ENCODE measurements at places on chromosomes 2 and 18. TPM values are rescaled to one million over a fixed set of nuclear protein-coding genes. Genes with fewer than 3 reads are reported as not detected.

DNA sequence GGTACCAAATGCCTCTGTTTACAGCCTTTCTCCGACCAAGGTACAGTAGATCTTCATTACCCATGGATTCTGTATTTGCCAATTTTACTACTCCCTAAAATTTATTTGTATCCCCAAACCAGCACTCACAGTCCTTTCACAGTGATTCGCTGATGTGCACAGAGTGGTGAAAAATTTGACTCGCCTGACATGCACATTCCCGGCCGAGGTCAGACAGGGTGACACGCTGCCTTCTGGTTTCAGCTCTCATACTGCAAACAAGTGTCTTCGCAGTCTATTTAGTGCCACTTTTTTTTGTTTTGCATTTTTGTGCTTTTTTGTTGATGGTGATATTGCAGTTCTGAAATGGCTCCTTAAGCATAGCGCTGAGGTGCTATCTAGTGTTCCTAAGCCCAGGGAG, 71.0 kb downstream of the MAPK4 start:
- no peak overlapping the region for H3K27ac ChIP-seq
- H3K4me1 ChIP-seq, result peaks cover 35% of the 10 kb centered on the region
- H3K4me3 ChIP-seq, result no peak overlapping the region
- no peaks in the 10 kb centered on the region for H3K36me3 ChIP-seq

- H3K27me3 ChIP-seq, result no peaks in the 10 kb centered on the region
- DNase-seq, result no peak
Observed at GRCh38 chr2:224008702-224009261, 30.3 kb downstream of the SERPINE2 start.

The AOX1 gene
- 2.0 TPM for total RNA-seq

- H3K27me3 ChIP-seq, result peaks cover 28% of the 10 kb centered on the region
- no peak overlapping the region for H3K4me3 ChIP-seq
- H3K36me3 ChIP-seq, result no peaks in the 10 kb centered on the region
- no peak for DNase-seq
- no peaks in the 10 kb centered on the region for H3K4me1 ChIP-seq
Observed at GRCh38 chr2:241033994-241034393, 35.6 kb downstream of the SNED1 start.

DNA sequence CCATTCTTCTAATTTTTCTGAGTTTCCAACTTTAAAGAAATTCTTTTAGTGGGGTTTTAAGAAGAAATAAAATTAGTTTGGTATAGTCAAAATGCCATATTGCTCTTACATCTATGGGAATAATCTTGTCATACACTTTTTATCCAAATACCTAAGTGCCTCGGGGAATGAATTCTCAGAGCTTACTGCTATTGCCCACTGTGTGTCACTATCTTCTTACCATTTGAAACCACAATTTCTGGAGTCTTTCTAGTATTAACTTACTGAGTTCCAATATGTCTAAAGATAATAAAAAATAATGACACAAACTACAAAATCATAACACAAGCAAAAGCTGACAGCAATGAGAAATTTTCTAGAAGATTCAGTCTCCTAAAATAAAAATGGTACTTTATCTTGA, 23.7 kb upstream of the DNAH6 start:
- H3K4me1 ChIP-seq, result peaks cover 18% of the 10 kb centered on the region
- H3K4me3 ChIP-seq, result no peak overlapping the region
- no peak for DNase-seq
- no peaks in the 10 kb centered on the region for H3K36me3 ChIP-seq
- H3K27ac ChIP-seq, result no peak overlapping the region

DNA sequence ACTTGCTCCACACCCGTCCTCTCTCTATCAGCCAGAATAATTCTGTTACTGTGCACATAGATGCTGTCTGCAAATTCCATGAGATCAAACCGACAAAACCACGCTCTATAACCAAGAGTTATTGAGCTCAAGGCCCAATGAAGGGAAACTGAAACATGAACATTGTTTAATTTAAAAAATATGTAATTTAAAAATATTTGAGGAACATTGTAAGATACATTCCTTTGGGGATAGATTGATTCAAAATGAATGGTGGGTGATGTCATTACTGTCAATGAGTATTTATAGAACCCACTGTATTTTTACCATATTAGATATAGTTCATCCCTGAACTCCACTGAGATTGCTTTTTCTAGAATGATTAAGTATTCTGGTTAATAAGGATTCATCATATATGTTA, 50.4 kb downstream of the NCKAP5 start:
- peak overlapping the region; percentile 52 for H3K27ac ChIP-seq
- DNase-seq, result no peak
- H3K36me3 ChIP-seq, result no peaks in the 10 kb centered on the region
- peaks cover 18% of the 10 kb centered on the region for H3K4me1 ChIP-seq

GRCh38 chr18:68569936-68570335, 145.0 kb downstream of the TMX3 start:
- no peaks in the 10 kb centered on the region for H3K27me3 ChIP-seq
- peaks cover 19% of the 10 kb centered on the region for H3K4me1 ChIP-seq
- DNase-seq, result no peak
- no peak overlapping the region for H3K4me3 ChIP-seq
- H3K27ac ChIP-seq, result no peak overlapping the region

DNA sequence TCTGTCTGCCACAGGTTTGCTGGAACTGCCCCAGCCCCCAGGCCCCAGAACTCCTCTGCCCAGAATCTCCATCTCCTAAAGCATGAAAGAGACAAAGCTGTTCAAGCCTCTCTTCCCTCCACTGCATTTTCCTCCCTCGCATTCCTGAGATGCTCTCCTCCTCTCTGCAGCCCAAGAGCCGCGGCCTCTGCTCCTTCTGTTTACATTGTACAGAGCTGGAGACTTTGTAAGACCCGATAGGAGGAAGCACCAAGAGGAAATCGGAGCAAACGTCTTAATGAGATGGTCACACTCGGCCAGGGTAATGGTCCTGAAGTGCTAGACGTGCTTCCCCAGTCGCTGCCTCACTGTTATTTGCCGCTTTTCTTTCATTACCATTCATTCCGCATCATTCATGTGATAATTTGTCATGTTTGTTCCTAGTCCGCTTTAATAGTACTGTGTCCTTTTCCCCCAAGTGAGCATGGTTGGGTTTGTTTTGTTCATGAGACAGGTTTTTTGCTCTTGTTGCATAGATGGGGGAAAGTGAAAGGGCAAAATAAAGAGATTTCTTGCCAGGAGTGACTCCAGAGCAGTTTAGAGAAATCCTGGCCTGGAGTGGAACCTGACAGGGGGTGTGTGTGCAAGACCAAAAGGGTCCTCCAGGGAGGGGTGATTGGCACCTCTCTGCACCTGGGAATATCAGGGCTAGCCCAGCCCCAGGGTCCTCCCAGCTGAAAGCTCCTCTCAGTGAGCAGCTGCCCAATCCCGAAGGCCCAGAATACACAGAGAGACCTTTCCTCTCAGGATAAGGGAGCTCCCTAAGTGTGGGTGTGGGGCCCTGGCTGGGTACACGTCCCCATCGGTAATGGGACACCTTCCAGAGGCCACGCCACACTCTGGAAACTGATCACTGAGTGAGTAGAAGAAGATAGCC, 44.9 kb upstream of the ID2 start:
- peak; percentile 56 for DNase-seq
- peak overlapping the region; percentile 8 for H3K27ac ChIP-seq
- H3K27me3 ChIP-seq, result no peaks in the 10 kb centered on the region
- H3K36me3 ChIP-seq, result no peaks in the 10 kb centered on the region
- no peak overlapping the region for H3K4me3 ChIP-seq
- peaks cover 27% of the 10 kb centered on the region for H3K4me1 ChIP-seq

DNA sequence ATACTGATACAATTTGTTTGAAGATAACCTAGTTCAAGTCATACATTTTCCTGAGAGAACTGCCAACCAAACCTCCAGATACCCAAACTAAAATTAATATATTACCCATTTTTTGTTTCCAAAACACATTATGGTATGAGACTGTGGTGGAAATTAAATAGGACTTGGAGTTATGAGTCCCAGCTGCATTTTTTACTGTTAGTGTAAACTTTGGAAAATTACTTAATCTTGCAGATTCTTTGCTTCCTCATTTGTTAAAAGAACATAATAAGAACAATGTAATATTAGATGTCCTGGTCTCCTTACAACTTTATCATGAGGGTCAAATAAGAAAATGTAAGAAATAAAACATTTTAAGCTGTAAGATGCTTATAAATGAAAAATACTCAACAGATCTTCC, 98.2 kb upstream of the TRIB2 start:
- no peak overlapping the region for H3K4me3 ChIP-seq
- no peak for DNase-seq
- no peaks in the 10 kb centered on the region for H3K27me3 ChIP-seq
- H3K36me3 ChIP-seq, result no peaks in the 10 kb centered on the region

The FEZ2 gene
- total RNA-seq, result 46.8 TPM

The TMEM150A gene
- total RNA-seq, result 17.1 TPM

DNA sequence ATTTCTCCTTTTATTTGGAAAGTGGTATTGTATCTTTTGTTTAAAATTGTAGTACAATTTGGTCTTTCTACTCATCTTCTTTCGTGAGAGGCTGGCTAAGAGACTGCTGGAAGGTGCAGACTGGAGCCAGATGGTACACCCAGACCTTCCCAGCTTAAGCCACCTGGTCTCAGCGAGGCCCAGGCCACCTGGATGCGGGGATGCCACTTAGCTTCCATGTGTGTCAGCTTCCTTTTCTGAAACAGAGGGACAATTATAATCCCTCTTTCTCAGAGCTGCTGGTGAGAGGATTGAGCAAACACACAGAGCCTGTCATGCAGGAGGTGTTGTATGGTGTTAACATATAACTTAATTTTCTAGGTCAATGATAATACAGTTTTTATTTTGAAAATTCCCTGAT, 17.4 kb downstream of the FARP2 start:
- H3K27ac ChIP-seq, result no peak overlapping the region
- H3K27me3 ChIP-seq, result no peaks in the 10 kb centered on the region
- peaks cover 33% of the 10 kb centered on the region for H3K4me1 ChIP-seq
- peaks cover 12% of the 10 kb centered on the region for H3K36me3 ChIP-seq

DNA sequence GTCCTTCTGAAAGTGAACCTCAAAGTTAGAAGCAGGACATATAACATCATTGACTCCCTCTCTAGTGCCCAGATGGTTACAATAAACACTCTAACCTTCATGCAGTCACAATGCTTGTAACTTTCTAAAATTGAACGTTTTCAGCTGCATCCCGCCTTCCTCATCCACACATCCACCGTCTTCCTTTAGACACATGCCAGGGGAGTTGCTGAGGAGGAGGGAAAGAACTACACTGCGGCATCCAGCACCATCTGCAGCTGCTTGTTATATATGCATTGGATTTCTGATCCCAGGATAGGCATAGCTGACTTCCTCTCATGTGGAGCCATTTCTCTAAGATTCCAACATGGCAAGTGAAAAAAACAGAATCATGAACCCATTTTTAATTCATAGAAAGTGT, 96.8 kb downstream of the FBXO15 start:
- H3K36me3 ChIP-seq, result no peaks in the 10 kb centered on the region
- no peaks in the 10 kb centered on the region for H3K27me3 ChIP-seq
- DNase-seq, result no peak
- no peak overlapping the region for H3K4me3 ChIP-seq
- H3K4me1 ChIP-seq, result no peaks in the 10 kb centered on the region

DNA sequence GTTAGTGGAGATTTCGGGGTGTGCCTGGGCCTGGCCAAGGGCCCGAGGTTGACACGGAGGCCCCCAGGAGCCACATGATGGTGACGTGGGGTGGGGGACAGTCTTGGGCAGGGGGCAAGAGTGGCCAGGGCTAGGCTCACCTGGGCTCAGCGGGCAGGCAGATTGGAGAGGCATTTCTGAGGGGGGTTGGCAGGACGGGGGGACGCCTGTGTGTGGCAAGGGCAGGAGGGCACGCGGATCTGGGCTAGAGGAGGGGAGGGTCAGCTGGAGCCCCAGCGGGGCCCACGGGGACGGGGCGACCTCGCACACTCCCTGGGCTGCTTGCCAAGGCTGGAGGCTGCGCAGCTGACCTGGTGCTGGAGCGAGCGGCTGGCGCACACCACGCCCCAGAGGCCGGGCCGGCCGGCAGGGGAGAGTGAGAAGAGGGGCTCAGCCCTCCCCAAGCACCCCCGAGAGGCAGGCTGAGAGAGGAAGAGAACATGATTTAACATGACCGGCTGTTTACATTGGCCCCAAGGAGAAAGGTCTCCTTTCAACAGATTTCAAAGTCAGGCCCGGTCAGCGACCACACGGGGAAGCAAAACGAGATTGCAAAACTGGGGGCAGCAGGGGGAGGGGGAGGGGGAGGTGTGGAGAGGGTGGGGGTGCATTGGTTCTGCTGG, 38.0 kb upstream of the SNED1 start:
- peaks cover 13% of the 10 kb centered on the region for H3K4me1 ChIP-seq
- no peak for DNase-seq
- H3K4me3 ChIP-seq, result no peak overlapping the region
- H3K36me3 ChIP-seq, result no peaks in the 10 kb centered on the region
- no peak overlapping the region for H3K27ac ChIP-seq

The DCDC2C gene
- total RNA-seq, result not detected

DNA sequence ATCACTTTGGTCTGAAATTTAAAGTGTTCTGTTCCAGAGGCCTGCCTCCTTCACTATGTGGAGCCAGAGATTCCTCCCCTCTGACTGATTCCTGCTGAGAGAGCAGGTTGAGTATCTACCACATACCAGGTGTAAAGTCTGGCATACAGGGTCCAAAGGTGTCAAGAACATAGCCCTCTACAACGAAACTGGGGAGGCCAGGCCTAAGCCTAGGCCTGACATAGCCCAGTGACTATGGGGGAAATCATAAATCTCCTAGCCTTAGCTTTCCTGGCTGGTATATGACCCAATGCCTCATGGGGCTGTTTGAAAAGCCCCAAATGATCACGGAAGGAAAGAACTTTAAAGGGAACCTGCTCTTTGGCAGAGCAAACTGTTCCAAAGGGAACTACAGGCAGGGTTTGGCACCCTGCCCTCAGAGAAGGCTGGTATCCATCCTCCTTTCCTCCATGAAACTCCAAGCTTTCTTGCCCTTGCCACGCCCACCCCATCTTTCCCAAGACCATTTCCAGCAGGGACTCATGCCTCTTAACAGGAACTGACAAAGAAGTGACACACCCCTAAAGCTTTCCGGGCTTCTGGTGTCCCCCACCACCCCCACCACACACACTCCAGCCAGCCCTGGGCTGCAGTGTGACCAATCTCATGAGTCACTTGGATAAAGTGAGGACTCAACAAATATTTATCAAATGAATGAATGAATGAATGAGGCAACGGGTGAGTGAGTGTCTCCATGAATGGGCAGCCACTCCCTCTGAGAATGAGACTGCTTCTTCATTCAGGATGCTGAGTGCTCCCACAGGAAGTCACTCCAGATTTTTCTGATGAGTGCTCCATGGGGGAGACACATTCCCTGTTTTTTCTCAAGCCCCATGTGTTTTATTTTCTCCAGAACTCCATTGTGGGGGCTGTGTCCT, 114.5 kb upstream of the STPG4 start:
- peaks cover 35% of the 10 kb centered on the region for H3K4me1 ChIP-seq
- no peaks in the 10 kb centered on the region for H3K36me3 ChIP-seq
- no peak overlapping the region for H3K4me3 ChIP-seq
- H3K27ac ChIP-seq, result peak overlapping the region; percentile 77

GRCh38 chr2:21270083-21270491, 146.3 kb downstream of the TDRD15 start:
- peaks cover 12% of the 10 kb centered on the region for H3K27me3 ChIP-seq
- DNase-seq, result no peak
- H3K27ac ChIP-seq, result no peak overlapping the region
- H3K4me3 ChIP-seq, result no peak overlapping the region
- peaks cover 23% of the 10 kb centered on the region for H3K4me1 ChIP-seq

All from chondrocyte (in vitro differentiated cells).